ENCODE measurements at places on chromosomes 2 and 18.
A peak's percentile ranks its signal among the peaks of the same experiment; 100 is the strongest.

DNA sequence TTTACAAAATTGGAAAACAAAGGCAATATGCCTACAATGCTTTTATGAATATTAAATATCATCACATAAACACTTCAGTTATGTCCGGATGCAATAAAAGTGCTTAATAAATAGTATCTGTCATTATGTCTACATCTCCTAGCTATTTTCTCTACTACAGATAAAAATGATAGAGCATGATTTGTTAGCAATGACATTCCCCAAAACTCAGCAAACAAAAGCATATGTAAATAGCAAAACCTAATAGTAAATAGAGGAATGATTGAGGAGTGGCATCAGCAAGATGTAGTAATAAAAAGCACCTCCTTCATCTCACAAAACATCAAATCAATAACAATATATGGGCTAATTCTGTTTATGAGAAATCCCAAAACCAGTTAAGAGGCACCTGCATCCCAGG lies 46.5 kb upstream of the COL5A2 start:
- no peak for DNase-seq

GRCh38 chr18:48668466-48669179 lies 129.8 kb downstream of the CTIF start:
- DNase-seq, result no peak

DNA sequence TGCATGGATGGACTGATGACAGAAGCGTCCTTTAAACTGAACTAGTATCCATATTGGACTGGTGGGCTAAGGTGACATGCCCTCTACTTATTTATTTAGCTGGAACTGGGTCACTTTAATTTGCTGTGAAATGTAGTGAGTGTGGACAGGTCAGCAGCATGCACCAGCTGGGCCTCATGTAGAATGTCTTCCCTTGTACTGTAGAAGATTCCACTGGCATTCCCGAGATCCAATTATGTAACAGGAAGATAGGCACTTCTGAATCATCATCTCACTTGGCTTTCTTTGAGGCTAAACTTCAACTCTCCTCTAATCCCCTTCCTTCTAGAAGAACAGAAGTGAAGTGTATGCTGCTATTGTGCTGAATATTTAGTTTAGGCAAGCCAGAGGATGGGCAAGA lies 296.2 kb downstream of the SLC8A1 start:
- DNase-seq, result no peak

GRCh38 chr18:62569081-62569655 lies 46.3 kb downstream of the ZCCHC2 start:
- DNase-seq, result no peak

- peak; percentile 89 for DNase-seq
Observed at GRCh38 chr2:226660526-226660925, 139.1 kb downstream of the IRS1 start.

DNA sequence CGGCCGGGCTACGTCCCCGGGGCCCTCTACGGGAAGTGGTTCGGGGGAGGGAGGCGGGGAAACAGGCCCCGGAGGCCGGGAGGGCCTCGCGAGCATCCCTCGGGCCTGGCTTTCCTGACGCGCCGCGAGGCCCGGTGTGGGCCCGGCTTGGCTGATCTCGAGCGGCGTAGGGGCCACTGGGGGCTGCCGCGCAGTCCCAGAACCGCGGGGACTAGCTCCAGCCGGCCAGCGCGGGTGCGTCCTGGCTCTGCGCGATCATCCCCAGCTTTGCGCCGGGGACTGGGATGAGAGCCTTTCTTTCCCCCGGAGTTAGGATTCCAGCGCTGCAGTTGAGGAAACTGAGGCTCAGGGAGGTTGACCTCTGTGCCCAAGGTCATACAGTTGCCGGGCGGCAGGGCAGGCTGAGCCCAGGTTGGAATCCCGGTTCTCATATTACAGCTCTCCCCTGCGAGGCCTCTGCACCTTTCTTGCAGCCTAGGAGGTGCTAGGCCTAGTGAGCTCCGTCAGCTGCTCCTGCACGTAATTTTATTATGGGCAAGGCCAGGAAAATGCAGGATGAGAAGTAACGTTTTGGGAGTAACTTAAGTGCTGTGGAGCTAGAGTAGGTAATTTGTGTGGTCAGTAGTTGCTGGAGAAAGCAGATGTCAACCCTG lies 501 bp downstream of the LPIN1 start:
- DNase-seq, result peak; percentile 59

GRCh38 chr2:95382192-95382591 lies 20.3 kb upstream of the FAHD2A start:
- no peak for DNase-seq

DNA sequence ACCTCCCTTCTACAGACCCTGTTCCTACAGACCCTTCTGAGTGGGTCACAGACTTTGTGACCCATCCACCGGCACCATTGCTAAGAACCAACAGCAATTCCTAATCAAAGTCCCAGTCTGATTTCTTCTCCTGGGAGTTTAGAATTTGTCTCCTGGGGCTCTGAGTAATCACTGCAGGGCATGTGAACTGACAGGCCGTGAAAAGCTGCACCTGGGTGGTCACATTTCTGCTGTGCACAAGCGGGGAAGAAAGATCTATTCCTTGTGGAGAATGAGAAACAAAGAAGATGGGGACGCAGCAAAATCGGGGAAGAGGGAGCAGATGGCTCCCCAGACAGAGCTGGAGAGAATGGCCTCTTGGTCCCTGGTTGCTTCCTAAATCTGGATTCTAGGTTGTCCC lies 151.0 kb downstream of the ARL4C start:
- DNase-seq, result no peak

DNA sequence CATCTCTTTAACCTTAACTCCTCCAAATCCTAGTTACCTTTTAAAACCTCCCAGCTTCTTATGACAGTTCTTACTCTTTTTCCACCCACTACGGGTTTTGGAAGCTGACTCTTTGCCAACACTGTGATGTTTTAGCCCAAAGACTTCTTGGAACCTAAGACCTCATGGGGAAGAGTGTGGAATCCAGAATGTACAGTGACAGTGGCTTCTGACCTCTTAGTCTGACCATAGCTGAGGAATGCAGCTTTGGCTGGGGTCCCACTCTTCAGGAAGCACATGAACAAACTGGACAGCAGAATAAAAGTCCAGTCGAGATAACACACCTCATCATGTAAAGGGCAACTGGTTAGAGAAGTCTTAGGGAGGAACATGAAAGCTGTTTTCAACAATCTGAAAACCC lies 161.1 kb upstream of the PKDCC start:
- DNase-seq, result no peak

DNA sequence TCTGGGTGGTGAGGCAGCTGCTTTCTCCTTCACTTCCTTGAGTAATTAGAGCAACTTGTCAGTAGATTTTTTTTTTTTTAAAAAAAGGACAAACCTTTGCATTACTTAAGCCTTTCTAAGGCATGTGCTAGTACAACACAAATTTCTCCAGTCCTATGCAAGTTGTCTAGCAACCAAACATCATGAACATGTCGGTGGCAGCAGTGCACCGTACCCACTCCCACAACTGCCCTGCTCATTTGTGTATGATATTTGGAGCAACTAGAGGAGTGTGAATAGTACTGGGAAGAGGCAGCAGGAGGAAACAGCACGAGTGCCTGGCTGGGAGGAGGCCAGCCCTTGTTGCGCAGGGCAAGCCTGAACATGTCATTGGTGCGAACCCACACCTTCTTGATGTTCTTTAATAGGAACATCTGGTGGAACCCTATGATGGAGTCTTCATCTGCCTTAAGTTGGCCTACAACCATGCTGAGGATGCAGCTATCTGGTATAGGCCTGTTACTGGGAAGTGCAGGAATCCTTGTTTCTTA lies 238.3 kb downstream of the TDRD15 start:
- no peak for DNase-seq

DNA sequence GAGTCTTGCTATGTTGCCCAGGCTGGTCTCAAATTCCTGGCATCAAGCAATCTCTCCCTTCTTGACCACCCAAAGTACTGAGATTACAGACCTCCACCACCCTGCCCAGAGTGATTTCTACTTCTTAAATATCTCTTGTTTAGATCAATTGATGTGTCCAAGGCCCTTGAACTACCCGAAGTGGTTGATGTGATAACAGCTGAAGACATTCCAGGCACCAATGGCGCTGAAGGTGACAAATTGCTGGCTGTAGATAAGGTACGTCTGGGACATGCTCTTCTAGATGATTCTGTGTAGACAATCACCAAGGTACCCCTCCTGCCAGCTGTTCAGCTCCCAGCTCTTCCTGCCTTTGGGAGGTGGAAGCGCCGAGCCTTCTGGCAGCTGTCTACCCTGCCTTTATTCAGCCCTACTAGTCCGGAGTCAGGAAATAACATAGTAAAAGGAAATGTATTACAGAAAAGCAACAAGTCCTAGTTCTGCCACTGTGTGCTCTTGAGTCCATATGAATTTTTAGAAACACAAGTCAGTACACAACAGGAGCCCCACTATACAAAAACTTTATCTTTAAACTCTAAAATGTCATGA lies 61.3 kb upstream of the BZW1 start:
- DNase-seq, result no peak

- no peak for DNase-seq
Observed at GRCh38 chr2:145547620-145548019, 1027.7 kb upstream of the ZEB2 start.

DNA sequence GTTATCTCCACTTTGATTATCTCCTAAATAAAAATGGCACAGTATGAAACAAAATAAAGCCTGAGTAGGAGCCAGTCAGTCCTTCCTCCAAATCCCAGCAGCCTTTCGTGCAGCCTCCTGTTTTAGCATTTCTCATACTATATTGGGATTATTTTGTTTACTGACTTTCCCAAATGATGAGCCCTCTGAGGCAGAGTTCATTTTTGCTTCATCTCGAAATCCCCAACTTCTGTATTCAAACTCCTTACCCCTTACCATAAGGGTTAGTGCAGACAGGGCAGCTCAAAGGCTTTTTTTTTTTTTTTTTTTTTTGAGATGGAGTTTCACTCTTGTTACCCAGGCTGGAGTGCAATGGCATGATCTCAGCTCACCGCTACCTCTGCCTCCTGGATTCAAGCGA lies 113.3 kb upstream of the FOSL2 start:
- DNase-seq, result no peak

GRCh38 chr2:236083934-236084333 lies 84.3 kb downstream of the GBX2 start:
- no peak for DNase-seq

GRCh38 chr2:105573490-105573889 lies 171.2 kb upstream of the NCK2 start:
- DNase-seq, result no peak

- no peak for DNase-seq
Observed at GRCh38 chr2:235672720-235673119, 178.9 kb downstream of the AGAP1 start.

All from adipocyte (in vitro differentiated cells).